GM12878 (cell line): ENCODE measurements at places on chromosomes 13 and 19. TPM values are rescaled to one million over a fixed set of nuclear protein-coding genes. Genes with fewer than 3 reads are reported as not detected.

DNA sequence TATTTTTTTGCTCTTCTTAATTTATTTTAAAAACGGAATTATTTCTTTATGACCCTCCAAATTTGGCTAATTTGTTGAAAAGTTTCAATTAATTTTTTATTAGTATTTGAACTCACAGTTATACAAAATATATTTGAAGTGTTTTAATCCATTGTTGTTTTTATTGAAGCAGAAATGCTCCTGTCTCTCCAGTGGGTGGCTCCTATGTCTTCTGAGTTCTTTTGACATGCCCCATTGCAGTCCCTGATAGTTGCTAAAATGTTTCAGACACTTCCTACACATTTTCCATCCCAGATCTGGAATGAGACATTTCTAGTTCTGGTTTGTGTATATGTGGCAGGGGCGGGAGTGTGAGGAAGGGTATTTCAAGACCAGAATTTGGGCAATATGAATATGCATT lies 579.4 kb upstream of the PRR20A start:
- H3K4me3 ChIP-seq = no peak overlapping the region
- H3K36me3 ChIP-seq = no peaks in the 10 kb centered on the region
- no peaks in the 10 kb centered on the region for H3K27me3 ChIP-seq
- H3K4me1 ChIP-seq = no peaks in the 10 kb centered on the region

DNA sequence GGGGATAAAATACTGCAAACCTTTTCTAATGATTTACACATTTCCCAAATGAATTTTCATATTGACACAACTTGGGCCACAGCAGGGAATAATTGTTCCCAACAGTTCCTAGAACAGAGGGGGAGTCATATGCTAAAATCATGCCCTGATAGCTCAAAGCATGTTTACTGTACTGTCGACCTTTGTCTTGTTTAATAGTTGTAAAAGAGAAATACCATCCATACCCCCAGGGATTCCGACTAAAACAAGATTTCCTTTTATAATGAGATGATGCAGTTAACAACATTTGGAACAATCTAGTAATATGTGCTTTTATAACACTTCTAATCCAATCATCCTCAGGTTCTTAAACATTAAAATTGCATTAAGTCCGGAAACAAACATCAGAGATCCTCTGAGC lies 759.7 kb downstream of the OLFM4 start:
- H3K4me3 ChIP-seq = no peak overlapping the region
- no peaks in the 10 kb centered on the region for H3K36me3 ChIP-seq
- no peaks in the 10 kb centered on the region for H3K27me3 ChIP-seq
- H3K27ac ChIP-seq = no peak overlapping the region

- H3K27ac ChIP-seq = no peak overlapping the region
- DNase-seq = no peak
- H3K4me1 ChIP-seq = no peaks in the 10 kb centered on the region
- no peaks in the 10 kb centered on the region for H3K27me3 ChIP-seq
These were observed 477.3 kb downstream of the TSHZ3 start for GRCh38 chr19:30871979-30872378.

GRCh38 chr13:55298201-55298600 lies 1842.5 kb upstream of the PRR20A start:
- H3K4me1 ChIP-seq = no peaks in the 10 kb centered on the region
- H3K4me3 ChIP-seq = no peak overlapping the region
- H3K27ac ChIP-seq = no peak overlapping the region
- no peak for DNase-seq

DNA sequence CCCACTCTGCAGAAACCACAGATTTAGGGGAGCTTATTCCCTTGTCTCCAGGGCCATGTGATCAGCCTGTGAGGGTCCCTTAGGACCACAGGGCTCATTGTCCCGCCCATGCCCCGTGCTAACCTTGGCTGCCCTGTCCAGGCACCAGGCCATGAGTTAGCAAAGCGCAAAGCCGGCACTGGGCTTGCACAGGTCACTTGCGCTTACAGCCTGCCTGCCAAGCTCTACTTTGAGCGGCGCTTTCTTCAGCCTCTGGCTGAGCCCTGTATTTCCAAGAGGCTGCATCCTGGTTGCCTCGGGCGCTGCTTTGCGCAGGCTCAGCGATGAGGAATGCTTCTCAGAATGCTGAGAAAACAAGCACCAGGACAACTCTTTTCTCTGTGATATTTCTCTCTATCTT lies 188.0 kb downstream of the TDRD3 start:
- DNase-seq = no peak
- H3K27me3 ChIP-seq = no peaks in the 10 kb centered on the region
- no peaks in the 10 kb centered on the region for H3K36me3 ChIP-seq
- H3K27ac ChIP-seq = no peak overlapping the region

DNA sequence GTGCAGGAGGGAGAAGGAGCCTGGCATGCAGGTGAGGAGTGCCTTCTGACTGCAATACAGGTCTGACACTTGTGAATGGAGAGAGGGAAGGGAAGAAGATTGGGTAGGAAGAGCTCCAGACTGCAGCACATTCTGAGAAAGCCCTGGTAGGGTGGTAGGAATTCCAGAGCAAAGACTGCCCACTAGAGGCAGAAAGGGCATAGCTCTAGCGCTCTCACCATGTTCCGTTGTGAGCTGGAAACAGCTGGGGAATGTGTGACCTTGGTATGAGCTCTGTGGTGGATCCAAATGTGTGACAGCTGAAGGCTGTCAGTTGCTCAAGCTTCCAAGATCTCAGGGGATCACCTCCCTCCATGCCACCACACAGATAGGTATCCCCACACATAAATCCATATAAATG lies 2.9 kb upstream of the MTUS2 start:
- no peaks in the 10 kb centered on the region for H3K4me1 ChIP-seq
- H3K4me3 ChIP-seq = no peak overlapping the region
- H3K36me3 ChIP-seq = no peaks in the 10 kb centered on the region
- H3K27me3 ChIP-seq = peaks cover 8% of the 10 kb centered on the region; the same call in 1 of the 2 replicates

DNA sequence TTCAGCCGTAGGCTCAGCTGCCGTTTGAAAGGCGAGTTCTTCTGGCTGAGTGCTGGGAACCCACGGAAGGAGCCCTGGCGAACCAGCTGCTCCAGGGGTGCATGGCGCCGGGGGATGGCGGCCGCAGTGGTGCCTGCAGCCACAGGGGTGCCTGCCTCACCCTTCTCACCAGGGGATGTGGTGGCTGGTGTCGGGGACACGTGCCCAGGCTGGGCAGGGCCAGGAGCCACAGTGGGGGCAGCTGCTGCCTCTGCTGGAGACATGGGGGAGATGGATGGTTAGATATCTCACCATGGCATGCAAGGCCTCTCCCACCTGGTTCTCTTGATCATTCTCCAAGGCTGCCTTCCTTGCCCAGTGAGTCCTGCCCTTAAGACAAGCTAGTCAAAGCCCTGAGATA lies 17.1 kb downstream of the NUMBL start:
- H3K36me3 ChIP-seq = 0 out of 2 replicates have a peak, but pooled peaks cover 8% of the 10 kb centered on the region
- H3K27ac ChIP-seq = no peak overlapping the region
- H3K4me1 ChIP-seq = no peaks in the 10 kb centered on the region
- H3K27me3 ChIP-seq = no peaks in the 10 kb centered on the region
- H3K4me3 ChIP-seq = no peak overlapping the region
- no peak for DNase-seq

GRCh38 chr13:109998684-109999533 lies 212.5 kb upstream of the IRS2 start:
- no peaks in the 10 kb centered on the region for H3K4me1 ChIP-seq
- H3K27me3 ChIP-seq = no peaks in the 10 kb centered on the region
- no peaks in the 10 kb centered on the region for H3K36me3 ChIP-seq
- H3K4me3 ChIP-seq = no peak overlapping the region
- no peak for DNase-seq

Gene ZNF234
- 8.1 and 9.3 TPM in 2 replicates for total RNA-seq

DNA sequence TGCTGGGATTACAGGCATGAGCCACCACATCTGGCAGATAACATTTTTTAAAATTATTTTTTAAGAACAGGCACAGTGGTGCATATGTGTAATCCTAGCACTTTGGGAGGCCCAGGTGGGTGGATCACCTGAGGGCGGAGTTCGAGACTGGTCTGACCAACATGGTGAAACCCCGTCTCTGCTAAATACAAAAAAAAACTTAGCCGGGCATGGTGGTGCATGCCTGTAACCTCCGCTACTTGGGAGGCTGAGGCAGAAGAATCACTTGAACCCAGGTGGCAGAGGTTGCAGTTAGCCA lies 631 bp upstream of the PALM3 start:
- no peak overlapping the region for H3K27ac ChIP-seq
- no peak overlapping the region for H3K4me3 ChIP-seq
- no peaks in the 10 kb centered on the region for H3K36me3 ChIP-seq
- peaks cover 6% of the 10 kb centered on the region for H3K27me3 ChIP-seq
- H3K4me1 ChIP-seq = no peaks in the 10 kb centered on the region

Gene CEACAM18
- total RNA-seq = not detected in 2 replicates

GRCh38 chr19:13459351-13459750 lies 46.9 kb downstream of the CACNA1A start:
- no peak overlapping the region for H3K4me3 ChIP-seq
- H3K27ac ChIP-seq = no peak overlapping the region
- no peaks in the 10 kb centered on the region for H3K27me3 ChIP-seq
- DNase-seq = no peak

- DNase-seq = no peak
- H3K27me3 ChIP-seq = no peaks in the 10 kb centered on the region
These were observed 183.5 kb downstream of the SPRY2 start for GRCh38 chr13:80157261-80157932.

Gene GFY
- total RNA-seq = not detected in 2 replicates

Gene MIR17HG
- 21.2 and 23.5 TPM in 2 replicates for total RNA-seq

GRCh38 chr19:42281146-42281826 lies 12.2 kb downstream of the CIC start:
- H3K36me3 ChIP-seq = no peaks in the 10 kb centered on the region
- H3K27me3 ChIP-seq = no peaks in the 10 kb centered on the region
- peak overlapping the region; percentile 45 for H3K27ac ChIP-seq
- no peak for DNase-seq
- H3K4me3 ChIP-seq = peak overlapping the region; percentile 64; the same call in 1 of the 2 replicates
- peaks cover 56% of the 10 kb centered on the region for H3K4me1 ChIP-seq

Gene SULT2A1
- total RNA-seq = 0.13 and 0.16 TPM in 2 replicates

DNA sequence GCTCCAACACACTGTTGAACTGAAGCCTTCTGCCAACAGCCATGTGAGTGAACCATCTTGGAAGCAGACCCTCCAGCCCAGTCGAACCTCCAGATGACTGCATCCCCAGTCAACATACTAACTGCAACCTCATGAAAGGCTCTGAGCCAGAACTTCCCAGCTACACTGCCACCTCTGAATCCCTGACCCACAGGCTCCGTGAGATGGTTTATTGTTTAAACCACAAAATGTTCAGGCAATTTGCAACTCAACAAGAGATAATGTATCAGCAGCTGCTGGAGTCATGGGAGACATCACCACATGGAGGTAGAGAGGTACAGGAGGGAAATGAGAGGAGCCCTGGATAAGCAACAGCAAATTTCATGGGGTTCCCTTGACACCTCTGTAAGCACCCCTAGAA lies 266.4 kb upstream of the NBEA start:
- H3K4me3 ChIP-seq = no peak overlapping the region
- no peak for DNase-seq
- H3K27ac ChIP-seq = no peak overlapping the region
- no peaks in the 10 kb centered on the region for H3K4me1 ChIP-seq
- no peaks in the 10 kb centered on the region for H3K27me3 ChIP-seq

DNA sequence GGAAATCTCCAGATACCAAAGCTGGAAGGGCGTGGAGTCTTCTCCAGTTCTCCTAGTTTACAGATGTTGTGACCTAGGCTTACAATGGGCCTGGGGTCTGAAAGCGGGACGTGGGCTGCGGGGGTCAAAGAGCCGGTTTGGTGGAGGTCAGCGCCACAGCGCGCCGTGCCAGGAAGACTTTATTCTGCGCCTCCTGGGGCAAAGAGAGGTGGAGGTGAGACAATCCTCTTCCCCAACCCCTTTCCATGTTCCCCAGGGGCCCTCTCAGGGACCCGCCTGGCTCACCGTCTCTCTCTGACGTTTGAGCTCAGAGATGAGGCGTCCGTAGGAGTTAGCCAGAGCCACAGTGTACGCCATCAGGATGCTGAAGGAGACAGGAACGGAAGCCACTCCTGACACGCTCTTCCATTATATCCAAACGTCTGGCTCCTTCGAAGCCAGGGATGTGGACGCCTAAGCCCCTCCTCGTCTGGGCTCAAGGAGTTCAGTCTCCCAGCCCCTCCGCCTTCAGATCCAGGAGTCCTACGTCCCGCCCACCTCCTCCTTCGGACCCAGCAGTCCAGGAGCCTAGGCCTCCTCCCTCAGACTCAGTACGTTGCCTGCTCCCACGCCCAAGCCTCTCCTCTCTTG lies 776 bp upstream of the LENG1 start:
- H3K27me3 ChIP-seq = no peaks in the 10 kb centered on the region
- peaks cover 7% of the 10 kb centered on the region for H3K36me3 ChIP-seq
- H3K27ac ChIP-seq = peak overlapping the region; percentile 75
- peaks cover 4% of the 10 kb centered on the region; the same call in 1 of the 2 replicates for H3K4me1 ChIP-seq

DNA sequence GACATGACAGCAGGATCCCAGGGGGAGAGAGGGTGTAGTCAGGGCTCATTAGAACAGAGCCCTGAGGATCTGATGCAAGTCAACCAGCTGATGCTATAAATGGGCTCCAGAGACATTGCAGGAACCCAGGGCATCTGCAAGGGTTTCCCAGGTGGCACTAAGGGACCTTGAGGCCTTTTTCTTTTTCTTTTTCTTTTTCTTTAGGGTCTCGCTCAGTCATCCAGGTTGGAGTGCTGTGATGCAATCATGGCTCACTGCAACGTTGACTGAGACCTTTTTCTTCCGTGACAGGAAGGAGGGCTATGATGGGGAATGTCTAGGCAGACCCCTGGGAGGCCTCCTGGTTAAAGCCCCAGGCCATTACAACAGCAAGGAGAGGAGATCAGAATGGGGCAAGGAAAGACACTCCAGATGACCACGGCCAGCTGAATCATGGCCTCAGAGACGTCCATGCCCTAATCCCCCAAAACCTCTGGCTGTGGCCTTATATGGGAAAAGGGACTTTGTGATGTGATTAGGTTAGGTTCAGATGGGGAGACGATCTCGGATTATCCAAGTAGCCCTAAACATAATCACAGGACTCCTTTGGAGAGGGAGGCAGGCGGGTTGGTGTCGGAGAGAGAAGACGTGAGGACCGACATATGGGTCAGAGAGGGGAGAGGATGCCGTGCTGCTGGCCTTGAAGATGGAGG lies 4.5 kb upstream of the FCGRT start:
- H3K36me3 ChIP-seq = no peaks in the 10 kb centered on the region
- no peak overlapping the region for H3K27ac ChIP-seq
- no peak overlapping the region for H3K4me3 ChIP-seq
- peaks cover 7% of the 10 kb centered on the region for H3K4me1 ChIP-seq

GRCh38 chr13:113452942-113453901 lies at the start of gene ADPRHL1:
Gene ADPRHL1, minus strand, starts transcription at chr13:113453488. Its CDS starts 51 bp downstream, at chr13:113453437.
- H3K27ac ChIP-seq = no peak within 1 kb of the TSS
- DNase-seq = no peak
- H3K4me1 ChIP-seq = no peaks in the 10 kb centered on the region
- H3K4me3 ChIP-seq = no peak within 1 kb of the TSS
- peaks cover 4% of the 10 kb centered on the region; the same call in 1 of the 2 replicates for H3K36me3 ChIP-seq
- H3K27me3 ChIP-seq = no peaks in the 10 kb centered on the region

- H3K27me3 ChIP-seq = no peaks in the 10 kb centered on the region
- H3K4me3 ChIP-seq = no peak overlapping the region
- no peaks in the 10 kb centered on the region for H3K4me1 ChIP-seq
- H3K36me3 ChIP-seq = no peaks in the 10 kb centered on the region
These were observed 18.8 kb upstream of the EDDM13 start for GRCh38 chr19:56253737-56254136.

- no peaks in the 10 kb centered on the region for H3K36me3 ChIP-seq
- peak; percentile 65 for DNase-seq
- no peaks in the 10 kb centered on the region for H3K27me3 ChIP-seq
- 0 out of 2 replicates have a peak overlapping the region, but pooled peaks have one; percentile 3 for H3K4me3 ChIP-seq
- H3K4me1 ChIP-seq = peaks cover 15% of the 10 kb centered on the region
- H3K27ac ChIP-seq = peak overlapping the region; percentile 60
These were observed 49.5 kb downstream of the CRYL1 start for GRCh38 chr13:20475927-20476691.

- no peaks in the 10 kb centered on the region for H3K4me1 ChIP-seq
- DNase-seq = no peak
- H3K4me3 ChIP-seq = no peak overlapping the region
- H3K27ac ChIP-seq = no peak overlapping the region
- no peaks in the 10 kb centered on the region for H3K27me3 ChIP-seq
These were observed 39.3 kb upstream of the UBE2L5 start for GRCh38 chr13:30382836-30383525.
